ENCODE measurements at places on chromosomes 12 and 14.
A peak's percentile ranks its signal among the peaks of the same experiment; 100 is the strongest.

DNA sequence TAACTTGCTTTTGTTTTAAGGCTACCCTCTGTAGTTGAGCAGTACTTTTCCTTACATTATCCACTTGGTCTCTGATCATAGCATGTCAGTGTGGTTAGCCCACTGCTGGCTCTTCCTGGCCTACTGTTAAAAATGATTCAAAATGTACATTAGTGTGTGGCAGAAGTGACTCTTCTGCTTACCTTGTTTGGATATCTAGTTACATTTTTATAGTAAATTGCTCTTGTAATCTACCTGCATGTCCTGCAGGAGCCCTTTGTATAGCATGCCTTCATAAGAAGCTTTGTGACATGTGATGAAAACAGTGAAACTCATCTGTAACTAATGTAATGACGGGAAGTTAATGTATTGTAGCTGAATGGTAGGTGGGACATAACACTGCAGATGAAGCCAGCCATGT, 8.1 kb downstream of the SPATS2 start:
- no peak for DNase-seq

- no peak for DNase-seq
Observed at GRCh38 chr14:34023824-34024767, 73.2 kb upstream of the EGLN3 start.

GRCh38 chr12:65505386-65506121, 227.1 kb downstream of the MSRB3 start:
- DNase-seq = no peak

GRCh38 chr14:86777963-86778602, 1214.9 kb downstream of the GALC start:
- no peak for DNase-seq

DNA sequence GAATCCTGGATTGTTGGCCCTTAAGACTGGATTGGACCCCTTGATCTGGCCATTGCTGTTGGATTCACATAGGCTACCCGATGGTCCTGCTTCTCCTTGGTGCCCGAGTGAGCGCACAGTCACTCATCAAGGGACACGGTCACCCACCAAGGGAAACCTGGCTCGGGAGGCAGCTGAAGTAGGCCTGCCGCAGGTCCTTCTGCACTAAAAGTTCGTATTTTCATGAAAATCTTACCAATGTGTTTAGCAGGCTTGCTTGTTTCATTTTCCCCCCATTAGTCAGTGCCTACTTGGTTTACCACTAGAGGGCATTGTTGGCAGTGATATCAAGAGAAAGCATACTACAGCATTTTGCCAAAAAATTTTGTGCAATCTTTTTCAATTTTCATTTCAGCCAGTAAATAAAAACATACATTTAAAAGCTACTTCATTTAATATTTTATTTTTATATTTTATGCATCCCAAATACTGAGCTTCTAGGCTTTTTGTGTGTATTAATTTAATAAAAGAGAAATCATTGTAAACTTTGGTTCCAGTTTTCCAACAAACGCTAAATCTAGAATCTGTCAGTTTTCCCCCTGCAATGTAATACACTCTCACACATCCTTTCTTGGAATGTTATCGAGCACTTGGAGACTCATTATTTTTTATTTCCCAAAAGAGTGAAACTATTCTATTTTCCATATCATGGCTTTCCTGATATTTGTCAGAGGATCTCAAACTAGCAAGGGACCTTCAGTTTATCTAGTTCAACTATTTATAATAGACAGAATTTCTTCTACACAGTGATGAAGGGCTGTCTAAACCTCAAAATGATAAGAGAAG, 116.7 kb downstream of the LMNTD1 start:
- no peak for DNase-seq

GRCh38 chr12:46558677-46559076, 186.1 kb upstream of the SLC38A2 start:
- DNase-seq = no peak

DNA sequence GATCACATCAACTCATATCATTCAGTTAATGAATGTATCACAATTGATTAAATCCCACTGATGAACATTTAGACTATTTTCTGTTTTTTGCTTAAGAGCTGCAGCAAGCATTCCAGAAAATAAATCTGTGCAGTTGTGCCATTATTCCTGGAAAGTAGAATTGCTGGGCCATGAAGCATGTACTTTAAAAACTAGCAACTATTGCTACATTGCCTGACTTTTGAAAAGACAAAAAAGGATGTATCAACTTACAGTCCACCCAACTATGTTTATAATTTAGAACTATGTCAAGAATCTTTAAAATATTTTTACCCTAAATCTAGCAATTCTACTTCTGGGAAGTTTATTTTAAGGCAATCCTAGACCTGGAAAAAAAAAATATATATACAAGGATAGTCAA, 33.4 kb upstream of the ERGIC2 start:
- no peak for DNase-seq

- no peak for DNase-seq
Observed at GRCh38 chr12:20183563-20183962, 184.8 kb upstream of the PDE3A start.

GRCh38 chr12:26769611-26770010, 63.4 kb downstream of the ITPR2 start:
- DNase-seq = no peak

GRCh38 chr14:89845346-89845745, 109.2 kb downstream of the EFCAB11 start:
- DNase-seq = no peak

DNA sequence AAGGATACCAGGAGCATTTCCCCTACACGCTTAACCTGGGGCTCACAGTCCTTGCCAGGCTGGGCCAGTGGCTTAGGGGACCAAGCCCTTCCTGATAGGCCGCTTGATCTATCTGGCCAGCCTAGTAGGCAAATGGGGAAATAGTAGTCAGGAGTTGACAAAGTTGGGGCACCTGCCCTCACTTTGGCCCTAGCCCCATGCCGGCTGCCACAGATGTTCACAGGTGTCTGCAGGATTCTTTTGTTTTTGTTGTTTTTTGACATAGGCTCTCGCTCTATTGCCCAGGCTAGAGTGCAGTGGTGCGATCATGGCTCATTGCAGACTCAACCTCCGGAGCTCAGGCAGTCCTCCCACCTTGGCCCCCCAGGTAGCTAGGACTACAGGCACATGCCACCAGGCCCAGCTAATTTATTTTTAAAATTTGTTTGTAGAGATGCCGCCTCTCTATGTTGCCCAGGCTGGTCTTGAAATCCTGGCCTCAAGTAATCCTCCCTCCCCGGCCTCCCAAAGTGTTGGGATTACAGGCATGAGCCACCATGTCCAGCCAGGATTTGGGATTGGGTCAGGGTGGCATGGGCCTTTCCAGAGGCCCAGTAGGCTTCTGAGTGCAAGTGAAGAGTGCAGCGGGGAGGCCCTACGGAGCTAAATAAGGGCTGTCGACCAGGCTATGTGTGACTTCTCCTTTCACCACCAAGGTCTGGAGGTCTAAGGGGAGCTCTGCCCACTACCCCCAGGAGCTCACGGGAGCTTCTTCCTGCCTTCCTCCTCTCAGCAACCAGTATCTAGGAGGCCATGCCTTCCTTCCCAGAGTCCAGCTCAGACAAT, 15.5 kb upstream of the HDAC7 start:
- no peak for DNase-seq

GRCh38 chr14:93496856-93497741, 66.4 kb downstream of the UNC79 start:
- DNase-seq = no peak

- DNase-seq = no peak
Observed at GRCh38 chr12:12645485-12645884, 33.8 kb downstream of the CREBL2 start.

- DNase-seq = no peak
Observed at GRCh38 chr12:82555699-82556098, 131.0 kb upstream of the TMTC2 start.

DNA sequence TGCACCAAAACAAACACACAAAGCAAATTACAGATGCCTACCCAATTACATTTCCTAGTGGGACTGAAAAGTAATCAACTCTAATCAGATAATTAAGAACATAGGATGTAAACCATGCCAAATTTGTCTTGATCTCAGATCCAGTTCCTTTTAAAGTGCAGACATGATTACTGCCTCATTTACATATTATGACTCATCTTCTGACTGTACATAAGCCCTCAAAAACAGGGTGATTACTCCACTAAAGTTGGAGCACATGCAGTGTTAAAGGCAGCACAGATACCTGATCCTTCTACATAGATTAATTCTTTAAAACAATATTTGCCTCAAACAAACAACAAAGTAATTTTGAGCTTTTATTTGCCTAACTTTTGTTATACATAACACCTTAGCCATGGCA, 337.2 kb downstream of the RPS29 start:
- no peak for DNase-seq

- peak; percentile 73 for DNase-seq
Observed at GRCh38 chr12:27333403-27334009, 870 bp downstream of the BMAL2 start.

- DNase-seq = no peak
Observed at GRCh38 chr12:124842073-124842749, 21.5 kb downstream of the SCARB1 start.

- no peak for DNase-seq
Observed at GRCh38 chr14:43031598-43031997, 1424.9 kb downstream of the LRFN5 start.

DNA sequence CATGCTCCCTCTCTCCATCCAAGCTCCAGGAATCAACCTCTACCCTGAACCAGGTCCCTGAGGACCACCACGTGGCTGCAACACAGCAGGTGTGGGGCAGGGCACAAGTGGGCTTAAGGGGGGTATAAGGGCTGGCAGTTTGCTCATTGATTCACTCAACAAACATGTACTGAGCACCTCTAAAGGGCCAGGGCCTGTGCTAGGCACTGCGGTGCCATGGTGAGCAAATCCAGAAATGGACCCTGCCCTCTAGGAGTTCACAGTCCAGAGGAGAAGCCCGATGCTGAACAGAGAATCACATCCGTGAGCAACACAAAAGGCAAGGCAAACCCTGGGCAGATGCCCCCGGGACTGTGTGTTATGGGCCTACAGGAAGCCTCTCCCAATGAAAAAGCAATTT, 6.5 kb upstream of the AQP2 start:
- DNase-seq = no peak

DNA sequence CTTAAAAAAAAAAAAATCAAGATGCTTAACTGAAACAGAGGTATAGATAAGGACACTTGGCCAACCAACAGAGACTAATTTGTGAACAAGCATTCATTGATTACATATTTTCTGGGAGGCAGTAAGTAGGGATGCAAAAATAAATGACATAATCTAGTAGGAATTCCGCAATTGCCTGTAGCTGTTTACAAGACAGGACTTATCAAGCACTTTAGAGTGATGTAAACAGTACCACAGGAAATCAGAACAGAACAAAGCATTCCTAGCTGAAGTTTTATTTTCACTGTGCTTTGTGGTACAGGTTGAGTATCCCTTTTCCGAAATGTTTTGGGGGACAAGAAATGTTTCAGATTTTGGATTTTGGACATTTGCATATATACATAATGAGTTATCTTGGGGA, 68.2 kb upstream of the FGD4 start:
- DNase-seq = no peak

DNA sequence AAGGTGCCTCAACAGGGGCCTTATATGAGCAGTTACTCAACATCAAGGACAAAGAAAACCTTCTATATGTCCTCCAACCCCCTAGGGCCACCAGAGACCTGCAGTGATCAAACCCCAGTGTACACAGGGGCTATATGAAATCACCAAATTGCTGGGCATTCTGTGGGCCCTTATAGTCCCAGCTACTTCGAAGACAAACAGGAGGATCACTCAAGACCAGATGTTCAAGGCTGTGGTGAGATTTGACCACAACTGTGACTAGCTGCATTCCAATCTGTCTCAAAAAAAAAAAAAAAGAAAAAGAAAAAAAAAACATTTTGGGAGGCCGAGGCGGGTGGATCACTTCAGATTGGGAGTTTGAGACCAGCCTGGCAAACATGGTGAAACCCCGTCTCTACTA, 51.0 kb upstream of the PRB2 start:
- no peak for DNase-seq

DNA sequence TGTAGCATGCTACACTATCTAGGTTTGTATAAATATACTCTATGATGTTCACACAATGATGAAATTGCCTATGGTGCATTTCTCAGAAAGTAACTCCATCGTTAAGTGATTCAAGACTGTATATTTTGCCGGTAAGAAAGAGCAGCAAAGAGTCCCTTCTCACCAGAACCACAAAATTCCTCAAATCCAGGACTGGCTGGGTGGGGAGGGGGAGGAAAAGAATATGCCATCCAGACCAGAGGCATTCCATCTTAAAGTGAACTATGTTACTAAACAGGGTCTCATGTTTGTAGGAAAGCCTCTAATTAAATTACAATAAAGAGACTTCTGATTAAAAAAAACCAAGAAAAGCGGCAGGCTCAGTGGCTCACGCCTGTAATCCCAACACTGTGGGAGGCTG, 11.5 kb downstream of the UBE2N start:
- DNase-seq = no peak

GRCh38 chr12:28987538-28988324, 161.3 kb upstream of the FAR2 start:
- no peak for DNase-seq

DNA sequence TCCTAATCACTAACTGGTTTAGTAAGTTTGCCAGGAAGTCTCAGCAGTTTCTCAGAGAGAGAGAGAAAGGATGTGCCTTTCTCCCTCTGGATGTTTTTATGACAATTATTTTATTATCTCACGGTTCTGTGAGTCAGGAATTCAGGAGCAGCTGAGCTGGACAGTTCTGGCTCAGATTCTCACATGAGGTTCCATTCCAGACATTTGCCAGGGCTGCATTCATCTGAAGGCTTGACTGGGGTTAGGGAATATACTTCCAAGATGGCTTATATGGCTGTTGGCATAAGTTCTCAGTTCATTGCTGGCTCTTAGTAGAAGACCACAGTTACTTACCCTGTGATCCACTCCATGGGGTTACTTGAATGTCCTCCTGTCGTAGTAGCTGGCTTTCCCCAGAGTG, 101.2 kb upstream of the ATF7IP start:
- DNase-seq = no peak

GRCh38 chr12:7905071-7905470, 30.9 kb downstream of the SLC2A3 start:
- no peak for DNase-seq

GRCh38 chr12:131642101-131642540, 68.8 kb upstream of the SFSWAP start:
- DNase-seq = peak; percentile 52

- no peak for DNase-seq
Observed at GRCh38 chr14:105473033-105473676, 1.5 kb upstream of the CRIP2 start.

DNA sequence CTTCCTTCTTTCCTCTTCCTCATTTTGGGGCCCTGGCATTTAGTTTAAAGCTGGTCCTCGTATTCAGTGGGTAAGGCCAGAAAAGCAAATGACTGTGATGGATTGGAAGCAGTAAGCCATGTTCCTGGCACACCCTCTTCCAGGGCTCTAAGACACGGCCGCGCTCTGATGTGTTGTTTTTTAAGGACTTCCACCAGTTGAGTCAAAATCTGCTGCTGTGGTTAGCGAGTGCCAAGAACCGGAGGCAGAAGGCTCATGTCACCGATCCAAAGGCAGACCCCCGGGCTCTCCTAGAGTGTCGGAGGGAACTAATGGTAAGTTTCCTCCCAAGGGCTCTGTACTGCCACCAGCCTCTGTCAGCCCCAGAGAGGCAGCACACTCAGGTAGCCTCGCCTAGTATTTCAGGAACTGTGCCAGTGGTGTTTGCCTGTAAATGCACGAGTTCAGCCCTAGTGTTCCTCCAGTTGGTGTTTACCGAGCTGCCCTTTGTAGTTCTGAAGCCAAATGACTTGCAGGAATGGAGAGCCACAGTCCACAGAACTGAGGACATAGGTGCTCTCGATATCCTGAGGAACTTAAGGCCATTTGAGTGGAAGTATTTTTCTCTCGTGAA, 72.7 kb downstream of the ESR2 start:
- no peak for DNase-seq

All from activated CD8-positive, alpha-beta memory T cell treated with anti-CD3 and anti-CD28 coated beads, Interleukin-2, amount 50 U/mL, for 48 hours (primary cell).